ENCODE measurements at places on chromosomes 12 and 14. TPM values are rescaled to one million over a fixed set of nuclear protein-coding genes. Genes with fewer than 3 reads are reported as not detected.

- no peak for DNase-seq
Observed at GRCh38 chr14:91919814-91920213, 27.7 kb downstream of the FBLN5 start.

DNA sequence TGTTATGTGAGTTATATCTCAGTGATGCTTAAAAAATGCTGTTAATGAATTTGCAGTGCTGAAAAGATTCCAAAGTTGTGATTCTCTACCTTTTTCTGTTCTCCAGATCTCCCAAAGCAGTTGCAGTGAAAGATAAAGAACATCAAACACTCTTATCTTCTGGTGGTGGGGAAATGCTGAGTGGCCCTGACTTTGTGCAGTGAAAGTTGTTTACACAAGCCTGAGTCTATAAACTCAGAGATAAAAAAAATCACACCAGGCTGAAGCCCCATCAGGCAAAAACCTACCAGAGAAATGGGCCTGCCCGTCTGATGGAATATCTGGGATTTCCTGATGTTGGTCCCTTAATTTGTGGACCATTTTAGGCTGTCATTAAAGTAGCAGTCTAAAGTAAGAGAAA lies 46.1 kb downstream of the RASSF3 start:
- no peak for DNase-seq

GRCh38 chr14:97253756-97254155 lies 456.6 kb downstream of the VRK1 start:
- DNase-seq, result no peak

GRCh38 chr12:43758247-43758727 lies 303 bp downstream of the PUS7L start:
- DNase-seq, result peak; percentile 33

DNA sequence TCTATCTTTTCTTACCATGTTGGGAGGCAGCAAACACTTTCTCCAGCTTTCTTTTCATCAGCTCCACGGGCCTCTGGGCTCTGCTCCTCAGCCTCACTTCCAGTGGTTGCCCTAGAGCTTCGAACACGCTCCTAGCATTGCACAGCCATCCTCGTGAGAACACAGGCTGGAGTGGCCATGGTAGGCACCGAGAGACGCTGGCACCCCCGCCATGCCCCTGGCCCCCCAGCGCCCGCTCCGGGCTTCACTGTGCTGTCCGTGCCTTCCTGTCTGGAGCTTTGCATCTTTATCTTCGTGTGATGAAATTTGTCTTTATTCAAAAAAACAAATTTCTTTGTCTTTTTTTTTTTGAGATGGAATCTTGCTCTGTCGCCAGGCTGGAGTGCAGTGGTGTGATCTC lies 352.2 kb downstream of the TMEM121 start:
- DNase-seq, result no peak

DNA sequence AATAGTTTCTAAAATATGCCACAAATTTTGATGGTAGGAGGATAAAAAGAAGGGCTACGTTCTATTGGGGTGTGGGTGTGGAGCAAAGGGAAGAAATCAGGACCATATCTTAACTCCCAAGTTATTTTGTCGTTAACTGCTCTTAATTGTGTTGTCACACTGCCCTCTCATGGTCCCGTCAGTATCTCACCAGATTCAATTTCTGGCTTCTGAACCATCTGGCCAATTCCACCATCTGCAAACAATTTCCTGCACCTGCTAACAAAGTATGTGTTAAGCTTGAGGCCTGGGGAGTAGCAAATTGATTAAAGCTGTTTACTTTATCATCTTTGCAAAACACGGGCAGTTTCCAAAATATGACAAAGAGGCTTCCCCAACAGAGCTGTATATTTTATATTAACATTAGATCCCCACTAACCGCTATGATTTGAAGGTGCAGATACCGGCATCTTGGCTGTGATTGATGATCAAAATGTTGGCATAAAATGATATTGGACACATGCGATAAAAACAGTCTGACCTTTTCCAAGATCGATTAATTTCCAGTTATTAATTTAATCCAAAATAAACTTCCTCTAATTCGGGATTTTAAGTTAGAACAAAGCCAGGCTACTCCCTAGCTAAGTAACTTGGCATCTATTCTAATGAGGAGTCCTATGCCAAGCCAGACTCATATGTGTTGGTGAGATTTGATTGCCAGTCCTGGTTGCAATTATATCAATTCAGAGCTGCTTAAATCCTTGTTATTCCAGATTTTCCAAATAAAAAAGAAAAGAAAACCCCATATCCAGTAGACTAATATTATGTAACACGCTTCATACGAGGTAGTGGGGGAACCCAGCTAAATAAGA lies 6.9 kb upstream of the DNM1L start:
- peak; percentile 62 for DNase-seq

DNA sequence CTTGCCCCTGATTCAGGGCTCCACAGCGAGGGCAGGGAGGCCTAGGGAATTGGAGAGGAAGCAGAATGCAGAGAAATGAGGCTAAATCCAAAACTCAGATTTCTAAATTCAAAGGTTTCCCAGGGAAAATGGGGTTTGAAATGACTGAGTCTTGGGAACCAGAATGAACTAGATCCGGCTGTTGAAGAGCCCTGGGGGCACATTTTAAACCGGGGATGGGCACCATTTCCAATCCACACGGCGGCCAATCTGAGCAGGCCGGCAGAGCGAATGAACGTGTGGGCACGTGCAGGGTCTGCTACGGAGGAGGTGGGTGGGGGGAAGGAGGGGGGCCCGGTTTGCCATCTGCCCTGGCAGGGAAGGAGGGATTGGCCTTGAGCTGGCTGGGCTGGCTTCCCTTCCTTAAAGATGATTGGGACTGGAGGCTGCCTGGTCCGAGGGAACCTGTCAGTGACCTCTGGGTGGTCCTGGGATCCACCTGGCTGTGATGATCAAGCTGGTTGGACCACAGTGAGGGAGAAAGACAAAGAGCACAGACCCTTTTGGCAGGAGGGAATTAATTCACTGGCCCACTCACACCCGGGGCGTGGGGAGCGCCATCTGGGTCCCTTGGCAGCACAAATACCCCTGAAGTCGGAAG lies 161.0 kb downstream of the RBM19 start:
- DNase-seq, result no peak

DNA sequence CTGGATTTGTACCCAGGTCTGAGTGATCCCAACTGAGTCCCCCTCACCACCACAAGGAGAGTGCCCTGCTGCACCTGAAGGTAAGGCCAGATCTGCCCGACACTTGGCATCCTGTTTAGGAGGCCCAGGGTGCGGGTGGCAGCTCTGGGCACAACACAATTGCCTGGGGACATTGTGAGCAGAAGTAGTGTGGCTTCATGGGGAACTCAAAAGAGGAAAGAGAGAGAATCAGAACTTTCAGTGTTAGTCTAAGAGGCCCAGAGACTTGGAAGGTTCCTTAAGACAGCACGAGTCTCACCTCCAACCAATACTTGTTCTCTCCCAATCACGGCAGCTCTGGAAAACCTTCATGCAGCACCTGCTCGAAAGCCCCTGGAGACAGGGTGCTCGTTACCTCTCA lies 6.6 kb upstream of the SLC8B1 start:
- DNase-seq, result no peak

DNA sequence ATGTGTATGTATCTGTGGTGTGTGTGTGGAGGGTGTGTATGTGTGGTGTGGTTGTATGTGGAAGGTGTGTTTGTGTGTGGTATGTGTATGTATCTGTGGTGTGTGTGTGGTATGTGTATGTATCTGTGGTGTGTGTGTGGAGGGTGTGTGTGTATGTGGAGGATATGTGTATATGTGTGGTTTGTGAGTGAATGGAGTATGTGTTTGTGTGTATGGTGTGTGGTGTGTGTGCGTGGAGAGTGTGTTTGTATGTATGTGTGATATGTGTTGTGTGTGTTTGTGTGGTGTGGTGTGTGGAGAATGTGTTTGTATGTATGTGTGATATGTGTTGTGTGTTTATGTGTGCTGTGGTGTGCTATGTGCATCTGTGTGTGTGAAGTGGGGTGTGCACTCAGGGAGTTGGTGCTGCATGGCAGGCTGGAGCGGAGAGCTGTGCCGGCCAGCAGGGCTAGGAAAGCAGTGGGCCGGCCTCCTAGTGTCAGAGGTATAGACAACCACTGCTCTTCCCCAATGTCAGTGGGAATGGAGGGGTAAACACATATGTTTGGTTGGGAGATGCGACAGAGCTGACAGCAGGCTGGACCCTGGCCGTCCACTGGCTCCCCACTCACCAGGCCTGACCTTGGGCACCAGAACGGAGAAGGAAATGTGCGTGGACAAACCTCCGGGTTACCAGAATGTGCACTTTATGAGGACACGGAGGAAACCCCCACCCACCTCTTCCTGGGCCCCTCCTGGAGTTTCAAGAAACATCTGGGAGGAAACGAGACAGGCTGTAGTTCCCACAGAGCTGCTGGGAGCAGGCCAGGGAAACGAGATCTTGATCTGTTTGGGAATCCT lies 60.7 kb downstream of the CLMN start:
- no peak for DNase-seq

GRCh38 chr14:100124551-100125088 lies 34.8 kb downstream of the DEGS2 start:
- DNase-seq, result no peak

GRCh38 chr12:122610207-122610606 lies 83.2 kb downstream of the KNTC1 start:
- DNase-seq, result no peak

DNA sequence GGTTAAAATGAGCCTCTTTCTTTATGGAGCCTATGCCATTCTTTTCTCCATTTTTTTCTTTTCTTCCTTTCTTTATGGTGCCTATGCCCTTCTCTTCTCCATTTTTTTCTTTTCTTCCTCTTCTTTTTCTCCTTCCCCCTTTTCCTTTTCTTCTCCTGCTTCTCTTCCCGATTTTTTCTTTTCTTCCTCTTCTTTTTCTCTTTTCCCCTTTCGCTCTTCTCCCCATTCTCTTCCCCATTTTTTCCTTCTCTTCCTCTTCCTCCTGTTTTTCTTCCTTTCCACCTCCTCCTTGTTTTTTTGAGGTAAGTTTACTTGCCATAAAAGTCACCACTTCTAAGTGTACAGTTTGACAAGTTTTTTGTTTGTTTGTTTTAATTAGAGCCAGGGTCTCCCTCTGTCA lies 50.1 kb downstream of the KIAA0586 start:
- DNase-seq, result no peak

GRCh38 chr12:32768518-32768917 lies 12.8 kb upstream of the YARS2 start:
- no peak for DNase-seq

- no peak for DNase-seq
Observed at GRCh38 chr12:117024961-117025480, 74.2 kb downstream of the TESC start.

DNA sequence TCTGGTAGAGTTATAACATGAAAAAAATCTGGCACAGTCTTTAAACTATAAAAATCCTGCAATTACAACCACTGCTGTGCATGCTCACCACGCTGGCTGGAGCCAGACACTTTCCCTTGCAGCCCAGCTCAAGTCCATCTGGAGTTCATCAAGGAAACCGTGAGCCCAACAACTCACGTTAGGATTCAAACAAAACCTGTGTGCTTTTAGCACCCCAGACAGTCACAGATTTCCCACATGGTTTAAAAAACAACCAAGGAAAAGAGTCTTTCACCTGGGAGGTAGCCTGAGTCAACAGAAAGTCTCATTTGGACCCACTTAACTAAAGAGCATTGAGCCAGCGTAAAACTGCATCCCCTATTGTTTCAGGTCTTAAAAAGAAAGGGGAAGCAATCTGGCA lies 4.7 kb downstream of the LRIG3 start:
- peak; percentile 59 for DNase-seq

DNA sequence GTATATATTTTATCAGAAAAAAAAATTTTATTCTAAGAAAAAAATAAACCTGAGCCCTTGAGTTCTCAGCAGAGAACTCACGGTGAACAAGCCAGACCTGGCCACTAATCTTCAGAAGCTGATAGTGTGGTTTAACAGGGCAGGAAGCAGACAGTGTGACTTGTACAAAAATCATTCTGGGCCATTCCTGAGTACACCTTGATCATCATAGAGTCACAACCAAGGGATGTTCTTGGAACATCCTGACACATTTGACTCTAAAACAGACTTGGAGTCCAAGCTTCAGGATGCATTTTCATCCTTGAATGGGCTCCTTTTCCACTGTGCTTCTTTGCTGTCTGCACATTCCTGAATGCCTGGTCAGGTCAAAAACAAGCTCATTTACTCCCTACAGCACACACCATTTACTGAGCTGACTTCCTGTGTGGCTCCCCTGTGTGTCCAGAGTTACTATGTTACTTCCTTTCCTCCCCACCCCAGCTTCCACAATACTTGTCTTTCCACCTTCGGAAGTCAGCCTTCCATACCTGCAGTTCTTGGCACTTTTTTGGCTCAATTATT lies 112.0 kb downstream of the ANO6 start:
- DNase-seq, result peak; percentile 47

- no peak for DNase-seq
Observed at GRCh38 chr12:84157170-84157569, 755.4 kb downstream of the SLC6A15 start.

- no peak for DNase-seq
Observed at GRCh38 chr12:52364061-52364460, 3.2 kb downstream of the KRT85 start.

DNA sequence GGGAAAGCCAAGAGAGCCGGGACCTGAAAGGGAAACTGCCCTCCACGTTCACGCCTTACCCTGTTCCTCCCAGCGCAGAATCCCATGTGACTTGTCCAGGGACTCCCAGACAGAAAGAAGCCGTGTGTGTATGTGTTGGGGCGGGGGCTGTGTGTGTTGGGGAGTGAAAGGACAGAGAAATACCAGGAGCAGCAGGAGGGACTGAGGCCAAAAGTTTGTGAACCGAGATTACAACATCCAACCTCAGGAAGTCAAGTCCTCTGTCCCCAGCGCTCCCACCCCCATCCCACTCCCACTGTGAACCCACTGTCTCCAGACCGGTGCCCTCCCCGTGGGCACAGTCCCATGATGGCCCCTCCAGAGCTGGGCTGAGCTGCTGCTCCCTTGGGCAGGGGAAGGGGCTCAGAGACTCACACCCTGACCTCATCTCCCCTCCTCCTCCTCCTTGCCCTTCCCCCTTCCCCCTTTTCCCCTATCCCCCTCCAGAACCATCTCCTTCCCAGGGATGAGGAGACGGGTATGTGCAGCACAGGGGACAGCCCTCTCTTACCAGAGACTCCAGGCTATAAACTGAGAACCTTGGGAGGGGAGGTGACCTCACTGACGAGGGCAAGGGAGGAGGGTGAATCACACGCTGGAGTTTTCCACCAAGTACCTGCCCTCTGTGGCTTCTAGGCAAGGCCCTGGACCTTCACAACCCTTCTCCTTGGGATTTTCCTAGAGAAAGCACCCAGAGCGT lies at the start of gene SLC6A12:
Gene SLC6A12, minus strand, starts transcription at position 155 of the 739 bp plus-strand sequence. CDS start 4,171 bp downstream, outside the sequence.
- peak; percentile 53 for DNase-seq

- DNase-seq, result peak; percentile 39
Observed at GRCh38 chr14:52701223-52701622, 5.8 kb upstream of the PSMC6 start.

The NOC4L gene
- total RNA-seq, result 16.9 TPM

The PLEKHD1 gene
- 0.10 TPM for total RNA-seq

The OR6C65 gene
- total RNA-seq, result not detected

The MYH6 gene
- not detected for total RNA-seq

The TMTC1 gene
- 0.52 TPM for total RNA-seq

The INSM2 gene
- total RNA-seq, result 0.05 TPM

The FKBP4 gene
- 87.5 TPM for total RNA-seq

The DAO gene
- total RNA-seq, result not detected

The CLEC2B gene
- total RNA-seq, result 0.52 TPM

The SLC15A4 gene
- 65.9 TPM for total RNA-seq

The RNF212B gene
- 0.35 TPM for total RNA-seq

The HEBP1 gene
- 5.9 TPM for total RNA-seq

The ITGA5 gene
- total RNA-seq, result 112 TPM
